ENCODE measurements at places on chromosomes 4 and X. TPM values are rescaled to one million over a fixed set of nuclear protein-coding genes. Genes with fewer than 3 reads are reported as not detected.

Gene BEX2
- polyA plus RNA-seq: 32.7 TPM

DNA sequence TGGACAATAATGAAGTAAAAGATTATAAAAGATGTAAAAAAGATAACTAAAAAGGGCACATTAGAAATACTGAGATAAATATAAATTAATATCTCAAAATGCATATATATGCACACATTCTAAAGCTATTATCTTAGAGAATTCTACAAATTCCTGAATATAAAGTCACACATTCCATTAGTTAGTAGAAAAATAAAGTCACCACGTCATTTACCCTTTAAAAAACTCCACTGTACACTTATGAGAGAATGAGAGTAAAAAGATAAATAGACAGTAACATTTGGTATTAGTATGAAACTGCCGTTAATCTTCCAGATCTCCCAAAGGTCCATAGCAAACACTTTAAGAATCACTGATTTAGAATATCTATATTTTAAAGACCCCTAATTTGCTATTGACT lies 67.2 kb upstream of the IL15 start:
- DNase-seq: no peak

GRCh38 chr4:1216869-1217294 lies 32.0 kb downstream of the CTBP1 start:
- DNase-seq: no peak

DNA sequence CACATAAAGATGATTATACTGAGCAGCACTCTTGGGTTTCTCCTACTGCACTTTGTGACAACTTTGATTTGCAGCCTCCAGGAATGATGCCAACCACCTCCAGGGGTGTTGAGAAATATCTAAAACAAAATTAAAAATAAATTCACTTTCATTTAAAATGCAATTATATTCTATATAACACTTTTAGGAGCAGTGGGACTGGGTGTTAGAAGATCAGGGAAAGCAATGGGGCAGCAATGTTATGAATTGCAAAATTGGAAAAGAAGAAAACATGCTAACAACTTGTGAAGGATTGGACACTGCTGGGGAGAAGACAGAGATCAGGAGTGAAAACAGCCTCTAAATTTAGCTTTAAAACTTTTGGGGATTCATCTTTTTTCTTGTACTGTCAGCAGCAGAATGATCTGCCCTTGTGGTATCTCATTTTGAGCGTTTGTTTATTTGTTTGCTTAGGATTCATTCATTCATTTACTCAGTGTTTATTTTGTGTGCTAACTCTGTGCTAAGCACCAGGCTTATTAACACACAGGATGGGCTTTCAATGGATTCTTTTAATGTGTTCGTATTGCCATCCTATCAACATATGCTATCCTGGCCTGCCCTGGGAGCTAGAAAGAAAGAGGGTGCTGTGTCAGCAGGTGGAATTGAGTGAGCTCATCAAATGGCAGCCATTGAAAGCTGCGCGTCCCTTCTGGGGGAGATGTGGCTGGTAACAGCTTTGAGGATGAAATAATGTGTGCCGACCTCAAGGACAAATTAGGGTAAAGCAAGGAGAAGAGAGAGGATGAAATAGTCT lies 96.5 kb downstream of the FRMPD4 start:
- DNase-seq: no peak

- DNase-seq: no peak
Observed at GRCh38 chr4:37541956-37542355, 144.2 kb downstream of the RELL1 start.

GRCh38 chr4:140014284-140014683 lies 139.7 kb downstream of the MAML3 start:
- DNase-seq: no peak

DNA sequence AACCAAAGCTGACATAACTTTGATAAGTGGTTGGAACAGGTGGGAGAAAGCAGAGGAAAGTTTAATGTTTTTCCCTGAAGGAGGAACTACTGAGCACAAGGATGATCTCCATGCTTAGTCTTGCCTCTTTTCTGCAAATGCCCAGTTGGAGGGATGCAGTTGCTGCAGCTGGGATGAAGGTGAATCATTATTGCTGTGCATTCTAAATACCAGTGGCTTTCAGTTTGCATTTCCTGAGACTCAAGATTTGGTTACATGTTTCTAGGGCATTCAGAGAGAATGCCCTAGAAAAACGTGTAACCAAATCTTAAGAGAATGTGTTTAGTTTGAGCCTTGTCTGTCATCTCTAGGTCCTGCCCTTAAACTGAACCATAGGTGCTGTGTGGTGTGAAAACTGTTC lies 42.2 kb downstream of the METTL14 start:
- DNase-seq: no peak

GRCh38 chrX:18899796-18900380 lies 84.0 kb downstream of the PHKA2 start:
- no peak for DNase-seq

Gene GAGE12J
- not detected for polyA plus RNA-seq

Gene SLC7A11
- 0.75 TPM for polyA plus RNA-seq

- DNase-seq: no peak
Observed at GRCh38 chr4:59759082-59759825, 1440.9 kb upstream of the ADGRL3 start.

- peak; percentile 4 for DNase-seq
Observed at GRCh38 chr4:163755013-163755412, 260.5 kb downstream of the TMA16 start.

Gene HTR2C
- polyA plus RNA-seq: not detected

GRCh38 chr4:48175328-48175727 lies 41.3 kb upstream of the TXK start:
- DNase-seq: no peak

Gene PDCL2
- not detected for polyA plus RNA-seq

- DNase-seq: no peak
Observed at GRCh38 chrX:16138108-16138427, 14.7 kb downstream of the GRPR start.

Measured in muscle of back (tissue), 13 donors.